Effector memory CD8-positive, alpha-beta T cell (primary cell): ENCODE measurements at places on chromosomes 3 and 15.
A peak's percentile ranks its signal among the peaks of the same experiment; 100 is the strongest.

DNA sequence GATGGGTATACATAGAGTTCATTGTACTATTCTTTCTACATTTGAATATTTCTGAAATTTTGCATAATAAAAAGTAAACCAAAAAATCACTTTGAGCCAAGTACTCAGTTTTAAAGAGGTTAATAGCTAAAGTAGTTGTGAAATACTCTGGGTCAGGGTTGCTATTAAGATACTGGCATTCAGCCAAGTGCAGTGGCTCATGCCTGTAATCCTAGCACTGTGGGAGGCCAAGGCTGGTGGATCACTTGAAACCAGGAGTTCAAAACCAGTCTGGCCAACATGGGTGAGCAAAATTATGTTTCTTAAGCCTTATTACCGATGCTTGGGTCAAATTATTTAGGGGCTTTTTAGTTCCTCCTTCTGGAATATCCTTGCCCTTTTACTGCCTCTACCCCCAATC is 122.0 kb upstream of the MELTF start:
- no peak for DNase-seq
- peaks cover 7% of the 10 kb centered on the region for H3K36me3 ChIP-seq
- H3K4me1 ChIP-seq: peaks cover 8% of the 10 kb centered on the region
- no peak overlapping the region for H3K4me3 ChIP-seq
- no peak overlapping the region for H3K27ac ChIP-seq

GRCh38 chr3:52763466-52763865 is 7.3 kb downstream of the NEK4 start:
- peaks cover 68% of the 10 kb centered on the region for H3K36me3 ChIP-seq
- H3K4me1 ChIP-seq: no peaks in the 10 kb centered on the region
- H3K27ac ChIP-seq: no peak overlapping the region
- DNase-seq: no peak

DNA sequence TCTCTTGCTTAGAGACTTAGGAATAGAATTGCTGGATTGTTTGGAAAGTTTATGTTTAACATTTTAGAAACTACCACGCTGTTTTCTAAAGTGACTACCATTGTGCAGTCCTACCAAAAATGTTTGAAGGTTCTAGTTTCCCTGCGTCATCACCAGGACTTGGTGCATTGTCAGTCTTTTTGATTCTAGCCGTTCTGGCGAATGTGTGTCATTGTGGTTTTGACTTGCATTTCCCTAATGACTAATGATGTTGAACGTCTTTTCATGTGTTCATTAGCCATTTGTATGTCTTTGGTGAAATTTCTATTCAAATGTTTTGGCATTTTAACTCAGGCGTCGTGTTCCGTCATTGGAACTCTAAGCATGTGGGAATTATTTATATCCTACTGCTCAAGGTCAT is 58.0 kb downstream of the CHD2 start:
- H3K27me3 ChIP-seq: no peaks in the 10 kb centered on the region
- H3K27ac ChIP-seq: peak overlapping the region; percentile 86
- DNase-seq: peak; percentile 6
- peaks cover 47% of the 10 kb centered on the region for H3K4me1 ChIP-seq

DNA sequence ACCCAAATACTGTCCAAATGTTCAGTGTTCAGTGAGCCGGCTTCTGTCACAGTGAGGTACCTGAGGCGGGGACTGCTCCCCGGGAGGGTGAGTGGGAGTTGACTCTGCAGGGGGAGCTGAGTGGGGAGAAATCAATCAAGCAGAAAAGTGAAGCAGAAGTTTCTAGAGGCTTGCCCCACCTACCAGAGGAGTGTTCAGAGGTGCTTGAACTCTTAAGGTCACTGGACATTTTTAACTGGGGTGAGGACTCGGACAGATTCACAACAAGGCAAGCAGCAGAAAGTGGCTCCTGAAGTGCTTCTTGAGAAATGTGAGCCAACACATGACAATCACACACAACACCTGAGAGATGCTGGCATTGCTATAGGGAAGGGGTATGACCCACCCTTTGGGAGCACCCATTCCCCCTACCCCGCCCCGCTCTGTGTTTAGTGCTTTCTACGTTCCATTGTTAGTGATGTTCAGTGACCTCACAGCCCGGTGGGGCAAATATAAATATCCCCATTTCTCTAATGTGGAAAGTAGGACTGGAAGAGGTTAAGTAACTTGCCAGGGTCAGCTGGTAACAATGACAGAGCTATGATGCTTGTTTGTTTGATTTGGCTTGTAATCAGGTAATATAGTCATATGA is 48.6 kb upstream of the AKAP13 start:
- H3K27ac ChIP-seq: peak overlapping the region; percentile 99
- DNase-seq: no peak
- peak overlapping the region; percentile 91 for H3K4me3 ChIP-seq

DNA sequence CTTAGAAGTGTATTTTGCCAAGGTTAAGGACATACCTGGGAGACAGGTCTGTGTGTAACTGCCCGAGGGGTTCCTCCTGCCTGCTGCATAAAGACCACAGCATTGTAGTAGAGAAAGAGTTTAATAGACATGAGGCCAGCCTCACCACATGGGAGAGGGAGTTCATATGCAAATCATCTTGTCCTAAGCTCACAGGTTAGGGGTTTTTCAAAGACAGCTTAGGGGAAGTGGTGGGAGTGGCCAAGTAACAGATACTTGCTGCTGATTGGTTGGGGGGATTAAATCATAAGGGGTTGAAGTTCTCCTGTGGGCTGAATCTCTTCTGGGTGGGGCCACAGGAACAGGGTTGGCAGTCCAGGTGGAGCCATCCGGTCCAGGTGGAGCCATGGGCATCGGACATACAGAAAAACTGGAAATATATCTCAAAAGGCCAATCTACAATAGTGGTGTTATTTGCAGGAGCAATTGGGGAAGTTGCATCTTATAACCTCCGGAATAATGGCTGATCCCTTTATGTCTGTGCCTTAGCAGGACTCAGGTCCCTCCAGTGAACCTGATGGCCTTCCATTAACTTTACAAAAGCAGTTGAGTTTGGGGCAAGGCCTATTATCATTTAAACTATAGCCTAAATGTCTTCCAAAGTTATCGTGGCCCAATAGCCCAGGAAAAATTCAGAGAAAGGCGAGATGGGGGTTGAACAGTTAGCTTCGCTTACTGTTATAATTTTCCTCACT is 86.0 kb upstream of the MFGE8 start:
- H3K27me3 ChIP-seq: peaks cover 35% of the 10 kb centered on the region
- peaks cover 5% of the 10 kb centered on the region for H3K4me1 ChIP-seq
- DNase-seq: no peak

GRCh38 chr3:116281313-116282143 is 163.8 kb downstream of the LSAMP start:
- no peak overlapping the region for H3K27ac ChIP-seq
- H3K36me3 ChIP-seq: no peaks in the 10 kb centered on the region
- H3K27me3 ChIP-seq: no peaks in the 10 kb centered on the region
- H3K4me3 ChIP-seq: no peak overlapping the region

DNA sequence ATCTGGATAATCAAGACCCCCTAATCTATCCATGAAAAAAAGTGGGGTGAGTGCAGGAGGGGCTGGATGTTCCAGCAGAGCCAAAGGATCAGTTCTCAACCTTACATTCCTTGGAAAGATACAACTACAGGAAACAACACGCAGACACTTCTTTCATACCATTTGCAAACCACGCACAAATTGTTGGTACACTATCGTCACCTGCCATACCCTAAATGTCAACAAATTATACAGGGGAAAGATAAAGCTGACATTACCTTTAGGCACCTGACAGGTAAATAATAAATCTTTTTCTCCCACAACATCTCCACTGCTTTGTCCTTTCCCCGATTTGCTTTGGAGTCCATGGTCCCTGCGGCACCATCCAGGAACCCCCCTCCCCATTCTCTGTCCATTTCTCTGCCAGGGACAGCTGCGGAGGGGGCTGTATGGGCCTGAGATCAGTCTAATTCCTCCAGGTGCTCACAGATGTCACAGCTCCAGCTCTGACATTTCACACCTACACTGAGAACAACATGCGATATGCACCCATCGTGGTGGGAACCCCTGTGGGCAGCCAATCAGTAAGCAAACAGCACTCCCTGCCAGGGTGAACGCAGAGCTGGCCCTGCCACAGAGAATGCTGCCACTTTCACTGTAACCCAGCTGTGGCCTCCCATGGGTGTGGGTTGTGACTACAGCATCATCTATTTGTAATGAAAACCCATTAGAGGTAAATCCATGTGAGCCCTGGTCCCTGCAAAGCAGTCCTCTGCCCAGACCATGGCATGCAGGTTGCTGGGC is 37.7 kb upstream of the BCL2L10 start:
- peak overlapping the region; percentile 41 for H3K27ac ChIP-seq
- no peaks in the 10 kb centered on the region for H3K27me3 ChIP-seq
- H3K4me3 ChIP-seq: no peak overlapping the region
- H3K4me1 ChIP-seq: peaks cover under 1% of the 10 kb centered on the region
- peaks cover 67% of the 10 kb centered on the region for H3K36me3 ChIP-seq

DNA sequence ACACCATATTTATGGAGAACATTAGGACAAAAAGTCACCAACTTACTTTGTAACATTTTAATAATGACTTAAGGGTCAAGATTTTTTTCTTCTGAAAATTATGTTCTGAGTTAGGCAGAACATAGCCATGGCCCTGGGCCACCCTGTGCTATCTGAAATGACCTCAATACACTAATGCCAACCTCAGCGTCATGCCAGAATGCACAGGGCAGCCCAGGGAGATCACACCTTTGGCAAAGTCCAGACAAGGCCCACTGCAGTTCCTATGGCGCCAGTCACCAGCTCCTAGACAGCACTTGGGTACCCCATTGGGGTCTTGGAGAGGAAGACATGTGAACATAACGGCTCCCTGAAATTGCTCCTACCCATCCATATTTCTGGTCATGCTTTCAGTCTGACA is 33.1 kb downstream of the HCLS1 start:
- H3K27ac ChIP-seq: no peak overlapping the region
- peaks cover 3% of the 10 kb centered on the region for H3K4me1 ChIP-seq
- H3K4me3 ChIP-seq: no peak overlapping the region
- DNase-seq: no peak
- peaks cover 37% of the 10 kb centered on the region for H3K36me3 ChIP-seq

- no peaks in the 10 kb centered on the region for H3K36me3 ChIP-seq
- no peaks in the 10 kb centered on the region for H3K27me3 ChIP-seq
Observed at GRCh38 chr3:99842826-99843589, 25.3 kb downstream of the CMSS1 start.
